ENCODE measurements at places on chromosomes 4 and X.

- no peak for DNase-seq
Measured at GRCh38 chr4:145912376-145912775, 26.2 kb downstream of the ZNF827 start.

DNA sequence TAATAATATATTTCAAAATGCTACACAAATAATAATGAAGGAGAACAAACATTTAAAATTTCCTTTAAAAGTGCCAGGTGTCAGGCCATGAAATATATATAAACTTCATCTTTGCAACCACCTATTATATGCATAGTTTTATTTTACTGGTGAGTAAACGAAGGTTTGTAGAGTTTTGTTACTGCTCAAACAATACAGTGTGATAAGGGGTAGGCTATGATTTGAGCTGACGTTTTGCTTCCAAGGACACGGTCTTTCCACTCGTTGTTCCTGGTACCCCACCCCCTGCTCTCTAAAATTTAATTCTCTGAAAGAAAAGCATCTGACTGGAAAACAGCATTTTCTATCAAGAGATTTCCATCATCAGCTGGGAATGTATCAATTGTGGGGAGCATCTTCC is 27.2 kb upstream of the GPRIN3 start:
- DNase-seq, result no peak

GRCh38 chr4:5750946-5751665 is 40.1 kb downstream of the EVC start:
- peak; percentile 66 for DNase-seq

- DNase-seq, result peak; percentile 94
Measured at GRCh38 chr4:38318737-38319455, 345.1 kb upstream of the KLF3 start.

- DNase-seq, result no peak
Measured at GRCh38 chr4:126895988-126896570, 736.7 kb upstream of the INTU start.

DNA sequence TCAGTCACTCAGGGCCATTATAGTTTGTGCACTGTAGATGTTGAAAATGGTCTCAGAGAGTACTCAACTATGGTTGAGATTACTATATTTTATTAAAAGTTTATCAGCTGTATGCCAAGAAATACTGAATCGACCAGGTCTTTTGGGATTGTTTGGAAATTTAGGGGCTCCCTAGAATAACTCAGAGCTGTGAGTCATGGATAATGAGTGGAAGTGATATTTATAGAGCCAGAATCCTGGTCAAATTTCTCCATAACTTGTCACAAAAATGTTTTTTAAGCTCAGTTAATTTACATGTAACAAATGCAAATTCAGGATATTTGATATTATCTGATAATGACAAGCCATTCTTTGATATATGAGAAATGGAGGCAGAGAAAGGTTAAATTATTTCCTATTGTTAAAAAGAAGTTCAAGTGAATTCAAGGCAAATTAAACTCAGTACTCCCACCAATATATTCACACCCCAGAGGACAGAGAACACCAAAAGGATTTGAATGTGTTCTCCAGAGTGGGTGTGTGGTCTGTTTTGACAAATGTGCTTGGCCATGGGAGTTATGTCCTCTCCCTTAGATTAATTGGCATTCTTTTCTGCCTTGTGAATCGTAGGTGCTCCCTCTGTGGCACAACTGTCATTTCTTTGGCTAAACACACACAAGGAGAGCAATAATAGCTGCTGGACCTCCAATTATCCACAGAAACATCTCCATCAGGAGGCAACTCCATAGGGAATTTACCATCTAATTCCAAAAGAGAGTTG is 37.7 kb downstream of the ARHGAP24 start:
- no peak for DNase-seq

GRCh38 chrX:85326234-85327059 is 53.0 kb downstream of the POF1B start:
- no peak for DNase-seq

GRCh38 chr4:183934761-183935160 is 29.7 kb downstream of the STOX2 start:
- no peak for DNase-seq

DNA sequence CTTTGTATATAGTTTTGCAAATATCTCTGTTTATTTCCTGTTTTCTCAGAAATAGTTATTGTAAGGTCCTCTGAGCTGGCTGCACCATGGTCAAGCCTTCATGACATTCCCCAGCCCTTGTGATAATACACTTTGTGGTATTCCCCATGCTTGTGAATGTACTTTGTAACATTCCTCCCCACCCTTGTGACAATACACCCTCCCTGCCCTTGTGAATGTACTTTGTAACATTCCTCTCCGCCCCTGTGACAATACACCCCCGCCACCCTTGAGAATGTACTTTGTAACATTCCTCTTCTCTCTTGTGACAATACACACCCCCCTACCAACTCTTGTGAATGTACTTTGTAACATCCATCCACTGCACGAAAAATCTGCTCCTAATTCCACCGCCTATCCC is 530.7 kb downstream of the CENPC start:
- DNase-seq, result no peak

GRCh38 chr4:2963966-2964471 is 648 bp downstream of the GRK4 start:
- peak; percentile 59 for DNase-seq

GRCh38 chrX:103780336-103781061 is 3.9 kb downstream of the PLP1 start:
- DNase-seq, result no peak

GRCh38 chrX:151825925-151826485 is 86.7 kb upstream of the MAGEA4 start:
- no peak for DNase-seq

DNA sequence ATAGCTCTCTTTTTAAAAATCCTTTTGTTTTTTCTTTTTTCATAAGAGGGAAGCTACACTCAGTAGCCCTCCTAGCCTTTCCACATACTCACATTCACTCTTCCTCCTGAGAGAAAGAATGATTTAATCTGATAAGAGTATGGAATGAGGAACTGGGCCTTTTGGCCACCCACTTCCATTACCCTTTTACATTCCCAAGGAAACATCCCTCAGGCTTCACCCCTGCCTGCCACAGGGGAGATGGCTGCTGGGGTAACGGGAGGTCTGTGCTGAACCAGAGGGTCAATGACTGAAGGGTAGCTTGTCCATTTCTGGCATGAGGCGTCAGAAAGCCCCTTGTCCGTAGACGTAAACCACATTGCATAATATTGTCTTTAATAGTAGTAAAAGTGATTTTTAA is 67.2 kb upstream of the CCSER1 start:
- no peak for DNase-seq

- DNase-seq, result no peak
Measured at GRCh38 chrX:122583551-122583950, 600.5 kb upstream of the GRIA3 start.

DNA sequence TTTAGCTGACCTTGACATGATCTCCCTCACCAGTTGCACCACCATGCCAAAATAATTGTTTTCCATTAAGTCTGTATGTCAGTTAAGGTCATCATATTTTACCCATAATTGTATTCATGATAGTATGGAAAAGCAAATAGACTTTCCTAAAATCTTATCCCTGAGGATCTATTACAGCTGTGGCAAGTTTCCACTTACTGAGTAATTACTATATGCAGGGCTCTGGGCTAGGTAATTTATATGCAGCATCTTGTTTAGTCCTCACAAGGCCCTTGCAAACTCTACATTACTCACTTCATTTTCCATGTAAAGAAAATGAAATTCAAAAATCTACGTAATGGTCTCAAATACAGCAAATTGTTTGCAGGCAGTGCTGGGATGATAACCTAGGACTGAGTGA is 34.8 kb downstream of the YIPF7 start:
- DNase-seq, result no peak

DNA sequence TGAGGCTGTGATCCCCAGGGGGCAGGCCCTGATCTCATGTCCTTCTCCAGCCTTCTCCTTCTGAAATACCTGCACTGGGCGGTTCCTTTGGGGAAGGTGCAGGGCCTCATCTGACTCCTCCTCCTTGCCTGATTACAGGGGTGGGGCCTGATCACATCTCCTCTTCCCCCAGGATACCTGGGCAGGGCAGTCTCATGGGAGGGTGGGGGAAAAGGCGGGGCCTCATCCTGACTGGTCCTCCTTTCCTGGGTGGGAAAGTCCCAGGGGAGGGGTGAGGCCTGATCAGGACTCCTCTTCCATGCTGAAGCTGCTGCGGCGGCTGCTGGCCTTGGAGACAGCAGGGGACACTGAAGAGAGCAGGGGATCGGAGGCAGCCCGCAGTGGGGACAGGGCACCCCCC is 13.3 kb downstream of the TFE3 start:
- DNase-seq, result peak; percentile 92

- no peak for DNase-seq
Measured at GRCh38 chr4:31052519-31052918, 332.4 kb downstream of the PCDH7 start.

GRCh38 chrX:136850441-136851175 is 29.9 kb downstream of the RBMX start:
- no peak for DNase-seq

- peak; percentile 76 for DNase-seq
Measured at GRCh38 chr4:53592686-53593501, 1.6 kb upstream of the LNX1 start.

- no peak for DNase-seq
Measured at GRCh38 chrX:130793975-130794374, 109.0 kb downstream of the ENOX2 start.

DNA sequence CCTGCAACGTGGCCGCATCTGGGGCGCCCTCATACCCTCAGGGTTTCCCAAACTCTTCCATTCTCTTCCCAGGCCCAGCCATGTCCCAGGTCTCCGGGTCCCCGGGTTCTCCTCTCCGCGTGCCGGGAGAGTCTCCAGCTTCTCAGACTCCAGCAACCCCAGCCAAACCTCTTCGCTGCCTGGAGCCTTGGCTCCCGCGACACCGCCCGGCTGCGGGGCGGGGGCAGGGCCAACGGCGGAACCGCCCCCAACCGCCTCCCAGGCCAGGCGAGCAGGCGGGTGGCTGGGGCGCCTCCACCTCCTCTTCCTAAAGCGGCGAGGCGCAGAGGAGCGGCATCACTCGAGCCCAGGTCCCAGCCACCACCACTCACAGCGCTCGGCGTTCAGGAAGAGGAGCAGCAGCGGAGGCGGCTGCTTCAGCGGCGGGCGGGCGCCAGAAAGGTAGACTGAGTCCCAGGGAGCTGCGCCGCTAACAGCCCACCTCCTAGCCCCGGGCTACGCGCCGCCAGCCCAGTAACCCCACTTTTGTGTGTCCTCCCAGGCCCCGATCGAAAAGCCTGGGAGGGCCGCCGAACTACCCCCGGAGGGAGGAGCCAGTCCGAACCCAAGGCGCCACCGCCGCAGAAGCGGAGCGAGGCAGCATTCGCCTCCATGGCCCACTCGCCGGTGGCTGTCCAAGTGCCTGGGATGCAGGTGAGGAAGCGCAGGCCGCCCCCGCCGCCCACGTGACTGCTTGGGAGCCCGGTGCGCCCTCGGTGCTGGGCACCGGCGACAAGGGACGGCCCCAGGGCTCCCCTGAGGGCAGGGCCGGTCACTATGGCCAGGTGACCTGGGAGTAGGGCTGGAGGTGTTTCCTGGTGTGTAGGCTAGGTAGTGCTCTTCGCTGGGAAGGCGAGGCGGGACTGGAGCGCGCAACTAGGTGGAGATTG is at the start of gene STK26:
TSS of gene STK26 (plus strand) at position 336 of the 929 bp plus-strand sequence. CDS start at position 652, 316 bp downstream.
- peak; percentile 92 for DNase-seq

- no peak for DNase-seq
Measured at GRCh38 chr4:55343887-55344286, 2.2 kb upstream of the SRD5A3 start.

Data from H7 (cell line).